Kidney tubule cell (primary cell): ENCODE measurements at places on chromosomes 2 and 18.

- DNase-seq, result peak; percentile 59
These were observed 237.0 kb upstream of the FOSL2 start for GRCh38 chr2:28155627-28156026.

- DNase-seq, result no peak
These were observed 4.5 kb downstream of the HAAO start for GRCh38 chr2:42787788-42788477.

DNA sequence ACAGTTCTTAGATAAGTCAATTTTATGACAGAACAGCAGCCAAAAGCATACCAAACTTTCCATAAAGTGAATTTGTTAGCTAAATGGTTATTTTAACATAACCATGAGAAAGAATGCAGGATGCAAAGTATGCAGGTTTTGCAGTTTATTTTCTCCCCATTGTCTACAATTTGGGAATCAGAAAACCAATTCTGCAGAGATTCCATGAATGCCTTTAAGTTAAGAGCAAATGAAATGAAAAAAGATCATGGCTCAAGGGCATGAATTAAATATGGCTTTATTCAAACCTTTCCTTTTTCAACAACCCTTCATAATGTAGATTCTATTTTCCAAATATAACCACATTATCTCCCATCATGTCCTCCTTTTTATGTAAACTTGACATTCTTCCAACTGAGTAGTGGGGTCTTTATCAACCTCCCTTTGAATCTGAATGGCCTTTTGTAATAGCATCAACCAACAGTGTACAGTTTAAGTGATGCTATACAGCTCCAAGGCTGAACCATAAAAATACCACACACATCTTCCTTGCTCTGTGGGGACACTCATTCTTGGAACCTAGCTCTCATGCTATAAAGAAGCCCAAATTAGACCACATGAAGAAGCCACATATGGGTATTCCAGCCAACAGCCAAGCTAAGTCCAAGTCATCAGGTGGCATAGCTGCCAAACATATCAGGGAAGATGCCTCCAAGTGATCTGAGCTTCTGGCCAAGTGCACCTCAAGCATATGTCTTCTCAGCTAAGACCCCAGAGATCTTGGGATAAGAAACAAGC, 49.8 kb downstream of the PIAS2 start:
- DNase-seq, result no peak

DNA sequence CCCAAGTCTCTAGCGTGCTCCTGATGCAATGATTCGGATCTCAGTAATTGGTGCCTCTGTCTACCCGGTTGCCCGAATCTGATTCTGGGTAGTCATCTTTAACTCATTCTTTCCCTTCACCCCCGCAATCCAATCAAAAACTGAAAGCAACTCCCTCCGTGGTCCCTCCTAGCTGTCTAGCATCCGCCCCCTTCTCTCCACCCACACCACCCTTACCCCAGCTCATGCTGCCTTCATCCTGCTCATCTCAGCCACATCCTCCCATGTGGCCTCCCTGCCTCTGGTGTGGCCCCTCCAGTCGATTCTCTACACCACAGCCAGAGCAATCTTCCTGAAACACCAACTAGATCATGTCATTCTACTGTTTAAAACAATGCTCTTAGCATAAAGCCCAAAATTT, 62.3 kb downstream of the TTC32 start:
- no peak for DNase-seq

DNA sequence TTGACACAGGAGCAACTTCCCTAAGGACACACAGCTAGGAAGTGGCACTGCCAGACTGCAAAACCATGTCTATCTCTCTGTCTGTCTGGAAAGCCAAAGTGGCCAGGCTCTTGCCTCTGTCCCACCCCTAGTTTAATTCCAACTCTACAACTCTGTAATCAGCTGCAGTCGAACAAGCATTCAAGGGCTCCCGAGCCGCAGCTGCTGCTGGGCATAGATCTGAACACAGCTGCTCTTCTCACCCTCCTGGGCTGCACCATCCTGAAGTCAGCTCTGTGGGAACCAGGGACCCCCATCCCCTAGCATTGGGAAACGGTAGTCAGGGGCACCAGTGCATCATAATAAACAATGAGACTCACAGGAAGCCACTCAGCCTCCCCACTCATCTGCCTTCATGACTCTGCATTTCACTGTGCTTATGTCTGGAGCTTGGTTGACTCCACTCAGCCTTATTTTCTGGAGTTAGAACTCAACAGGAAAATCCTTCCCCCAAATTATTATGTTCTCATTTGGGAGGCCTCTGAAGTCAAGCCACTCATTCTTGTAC, 44.4 kb upstream of the TMEM163 start:
- DNase-seq, result no peak

DNA sequence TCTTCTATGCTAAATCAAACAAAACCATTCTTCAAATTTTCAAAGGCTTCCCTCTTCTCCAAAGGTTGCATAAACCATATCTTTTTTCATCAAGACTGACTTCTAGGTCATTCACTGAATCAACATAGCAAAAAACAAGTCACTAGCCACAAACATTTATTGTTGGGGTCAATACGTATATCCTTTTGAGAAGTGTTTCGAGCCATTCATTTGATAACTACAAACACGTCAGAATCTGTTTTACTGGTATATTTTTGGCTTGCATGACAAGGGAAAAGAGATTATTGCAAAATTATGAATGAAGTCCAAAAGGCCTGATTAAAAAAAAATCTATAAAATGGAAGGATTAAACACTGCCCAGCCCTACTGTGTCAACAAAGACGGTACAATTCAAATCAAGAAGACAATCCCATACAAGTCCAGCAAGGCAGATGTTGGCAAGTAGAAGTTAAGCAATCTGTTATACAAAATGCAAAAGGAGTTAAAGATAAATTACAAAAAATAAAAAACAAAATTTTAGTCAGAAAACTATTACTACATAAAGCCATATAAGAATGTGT, 222.4 kb downstream of the SRBD1 start:
- DNase-seq, result no peak

- no peak for DNase-seq
These were observed 130.9 kb downstream of the NCOA1 start for GRCh38 chr2:24621779-24622538.

GRCh38 chr2:148531235-148531634, 113.3 kb upstream of the EPC2 start:
- no peak for DNase-seq

- DNase-seq, result peak; percentile 64
These were observed 48.1 kb upstream of the ARL4C start for GRCh38 chr2:234544659-234545611.

GRCh38 chr2:219611866-219612576, 14.4 kb downstream of the STK11IP start:
- no peak for DNase-seq

DNA sequence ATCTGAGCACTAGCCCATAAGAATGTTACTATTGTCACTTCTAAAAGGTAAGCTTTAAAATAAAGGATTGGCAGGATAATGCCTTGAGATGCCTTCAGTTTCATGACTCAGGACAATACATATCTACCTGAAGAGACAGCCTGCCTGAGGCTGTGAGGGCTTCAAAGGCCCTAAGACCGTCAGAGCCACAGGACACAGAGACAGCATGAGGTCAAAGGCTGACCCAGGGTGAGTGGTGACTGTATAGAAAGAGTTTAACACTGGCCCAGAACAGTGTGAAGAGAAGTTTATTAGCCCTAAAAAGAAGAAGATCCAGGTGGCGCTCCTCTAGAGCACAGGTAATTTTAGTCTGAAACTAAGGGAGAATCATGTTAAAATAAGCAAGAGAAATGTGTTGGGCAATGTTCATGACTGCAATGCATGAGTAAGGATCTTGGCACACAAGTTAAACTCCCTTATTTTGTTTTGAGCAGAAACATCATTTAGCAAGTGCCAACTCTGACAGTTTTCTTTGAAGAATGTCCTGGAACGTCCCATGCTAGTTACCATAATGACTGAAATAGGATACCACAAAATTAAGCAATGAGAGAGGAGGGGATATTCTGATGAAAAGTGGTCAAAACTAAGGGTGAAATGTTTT, 78.1 kb upstream of the FAM110C start:
- DNase-seq, result no peak

DNA sequence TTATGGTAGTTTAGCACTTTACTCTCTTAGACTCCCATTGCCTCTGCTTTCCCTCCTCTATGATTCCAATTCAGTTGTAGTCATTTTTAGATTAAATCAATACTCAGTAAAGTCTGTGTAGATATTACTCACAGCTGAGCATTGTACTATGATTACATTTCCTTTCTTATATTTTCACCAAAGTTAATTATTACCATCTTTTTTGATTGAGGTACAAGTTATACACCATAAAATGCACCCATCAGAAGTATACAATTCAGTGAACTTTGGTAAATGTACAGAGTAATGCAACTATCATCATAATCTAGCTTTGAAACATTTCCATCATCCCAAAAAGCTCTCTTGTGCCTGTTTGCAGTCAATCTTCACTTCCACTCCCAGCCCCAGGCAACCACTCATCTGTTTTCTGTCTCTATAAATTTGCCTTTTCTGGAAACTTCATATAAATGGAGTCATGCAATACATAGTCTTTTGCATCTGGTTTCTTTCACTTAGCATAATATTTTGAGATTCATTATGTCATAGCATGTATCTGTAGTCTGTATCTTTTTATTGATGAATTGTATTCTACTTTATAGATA, 30.2 kb upstream of the ETAA1 start:
- DNase-seq, result no peak

- peak; percentile 76 for DNase-seq
These were observed 5.2 kb downstream of the CNDP2 start for GRCh38 chr18:74501386-74501785.

GRCh38 chr2:54503192-54503591, 47.1 kb downstream of the SPTBN1 start:
- DNase-seq, result peak; percentile 9

DNA sequence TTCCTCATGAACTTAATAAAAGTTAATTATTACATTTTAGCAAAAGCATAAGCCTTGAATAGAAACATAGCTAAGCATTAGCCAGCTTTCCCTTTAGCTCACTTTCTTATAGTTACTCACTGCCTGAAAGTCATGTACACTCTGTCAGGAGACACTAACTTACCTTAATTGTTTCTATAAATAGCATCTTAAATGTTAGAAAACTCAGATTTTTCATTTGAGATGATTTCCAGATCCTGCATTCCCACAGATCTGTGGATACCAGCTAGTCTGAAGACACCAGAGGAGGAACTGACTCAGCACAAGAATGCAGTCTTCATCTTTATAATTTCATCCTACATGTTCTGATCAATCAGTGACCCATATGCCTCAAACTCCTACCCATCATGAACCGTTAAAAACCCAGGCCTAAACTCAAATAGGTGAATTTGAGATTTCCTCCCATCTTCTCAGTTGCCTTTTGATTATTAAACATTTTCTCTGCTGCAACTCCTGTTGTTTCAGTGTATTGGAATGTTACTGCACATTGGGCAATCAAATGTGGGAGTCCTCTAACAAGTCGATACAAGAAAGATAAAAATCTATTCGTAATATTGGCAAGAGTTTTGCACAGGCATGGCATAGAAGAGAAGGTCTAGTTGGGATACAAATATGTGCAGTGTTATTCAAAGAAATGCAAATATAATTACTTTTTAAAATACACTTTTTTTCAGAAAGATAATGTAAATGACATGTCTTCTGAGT, 857.4 kb upstream of the CDH2 start:
- DNase-seq, result peak; percentile 14

GRCh38 chr18:69537183-69537582, 136.5 kb downstream of the DOK6 start:
- DNase-seq, result no peak

GRCh38 chr2:200050921-200051610, 95.7 kb downstream of the MAIP1 start:
- peak; percentile 64 for DNase-seq

- DNase-seq, result peak; percentile 46
These were observed 43.7 kb upstream of the ZBTB7C start for GRCh38 chr18:48452861-48453323.

DNA sequence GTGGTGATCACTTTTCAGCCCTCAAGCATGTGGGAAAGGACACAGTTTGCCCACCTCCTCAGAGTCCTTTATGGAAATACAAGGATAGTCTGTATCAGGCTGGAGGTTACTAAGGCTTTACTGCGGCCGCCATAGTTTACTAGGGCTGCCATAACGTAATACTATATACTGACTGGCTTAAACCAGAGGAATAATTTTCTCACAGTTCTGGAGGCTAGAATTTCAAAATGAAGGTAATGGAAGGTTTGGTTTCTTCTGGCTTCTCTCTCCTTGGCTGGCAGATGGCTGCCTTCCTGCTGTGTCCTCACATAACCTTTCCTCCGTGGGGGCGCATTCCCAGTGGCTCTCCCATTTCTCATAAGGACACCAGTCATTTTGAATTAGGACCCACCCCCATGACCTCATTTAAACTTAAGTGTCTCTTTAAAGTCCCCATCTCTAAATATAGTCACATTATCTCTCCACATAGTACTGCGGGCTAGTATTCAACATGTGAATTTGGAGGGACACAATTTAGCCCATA, 12.5 kb upstream of the ATIC start:
- no peak for DNase-seq

- DNase-seq, result no peak
These were observed 78.0 kb upstream of the DNMT3A start for GRCh38 chr2:25419678-25420242.

GRCh38 chr18:35592298-35592697, 10.8 kb downstream of the GALNT1 start:
- no peak for DNase-seq

DNA sequence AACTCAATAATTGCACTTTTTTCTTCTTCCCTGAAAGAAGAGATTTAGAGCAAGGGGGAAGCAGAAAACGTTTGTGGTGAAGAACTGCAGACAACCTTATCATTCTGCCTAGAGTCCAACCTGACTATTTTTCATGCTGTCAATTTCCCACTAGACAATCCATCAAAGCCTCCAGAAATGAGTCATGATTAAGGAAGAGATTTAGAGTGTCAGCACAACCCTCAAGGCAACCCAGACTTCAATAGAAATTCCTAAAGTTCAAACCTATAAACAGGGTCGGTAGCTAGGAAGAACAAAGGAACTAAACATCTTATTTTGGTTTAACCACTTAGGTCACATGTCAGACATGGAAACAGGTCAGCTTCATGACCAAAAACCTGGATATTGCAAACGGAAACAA, 86.9 kb downstream of the SLC25A12 start:
- DNase-seq, result peak; percentile 56

DNA sequence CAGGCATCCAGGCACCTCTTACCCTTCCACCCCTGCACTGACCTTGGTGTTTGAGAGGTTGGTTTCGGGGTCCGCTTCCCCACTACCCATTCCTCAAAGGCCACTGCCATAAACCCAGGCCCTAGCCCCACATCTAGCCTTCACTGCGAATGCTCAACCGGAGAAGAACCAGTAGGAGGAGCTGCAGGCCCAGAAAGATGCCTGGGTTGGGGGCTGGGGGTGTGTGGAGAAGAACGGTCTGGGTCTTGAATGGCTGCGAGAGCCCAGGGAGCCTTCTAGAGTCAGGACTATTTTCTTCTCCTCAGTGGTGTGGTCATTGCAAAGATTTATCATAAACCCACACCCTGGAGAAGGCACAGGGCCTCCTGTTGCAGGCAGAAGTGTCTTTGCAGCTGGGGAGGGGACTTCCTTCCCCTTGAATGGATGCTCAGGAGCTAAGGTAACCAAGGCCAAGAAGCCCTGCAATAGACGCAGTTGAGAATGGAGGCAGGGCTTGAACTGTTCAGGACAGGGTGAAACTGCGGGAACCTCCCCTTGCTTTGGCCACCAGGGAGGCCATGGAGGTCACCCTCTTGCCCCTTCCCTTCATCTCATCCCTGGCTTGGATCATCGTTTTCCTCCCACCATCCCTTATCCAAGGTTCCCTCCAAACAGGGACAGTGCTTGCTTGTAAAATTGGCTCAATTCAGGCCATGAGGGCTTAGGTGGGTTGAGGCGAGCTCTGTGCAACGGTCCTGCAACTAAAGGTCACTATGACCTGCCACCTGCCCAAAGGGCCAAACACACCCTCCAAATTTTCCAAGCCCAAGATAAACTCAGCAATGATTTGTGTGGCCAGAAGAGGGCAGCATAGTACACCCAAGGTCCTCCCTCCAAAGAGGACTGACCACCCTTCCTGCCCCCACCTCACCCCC, 20.9 kb downstream of the THNSL2 start:
- DNase-seq, result peak; percentile 38
